ENCODE measurements at places on chromosomes 2 and 18.

DNA sequence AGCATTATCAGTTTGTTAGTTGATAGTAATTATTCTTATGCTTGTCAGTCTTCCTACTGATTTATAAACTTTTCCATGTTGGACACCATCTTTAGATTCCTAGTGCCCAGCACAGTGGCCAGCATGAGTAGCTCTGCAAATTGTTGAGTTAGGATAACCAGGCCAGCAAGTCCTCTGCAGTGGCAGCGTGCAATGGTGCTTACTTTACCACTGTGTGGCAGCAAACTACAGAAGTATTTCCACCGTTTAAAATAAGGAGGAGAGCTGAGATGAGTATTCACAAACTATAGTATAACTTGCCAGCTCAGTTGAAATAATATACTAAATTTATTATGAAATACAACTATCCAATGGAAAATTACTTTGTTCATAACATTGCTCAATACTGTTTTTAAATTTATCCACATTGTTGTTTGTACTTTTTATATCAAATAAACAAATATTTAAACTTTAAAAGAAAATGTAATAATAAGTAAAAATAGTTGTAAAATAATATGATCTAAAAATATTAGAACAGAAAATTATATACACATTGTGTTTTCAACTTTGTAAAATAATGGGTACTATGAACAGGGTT, 9.3 kb upstream of the THADA start:
- DNase-seq: peak; percentile 59

GRCh38 chr2:43349904-43350303, 123.5 kb upstream of the ZFP36L2 start:
- no peak for DNase-seq

DNA sequence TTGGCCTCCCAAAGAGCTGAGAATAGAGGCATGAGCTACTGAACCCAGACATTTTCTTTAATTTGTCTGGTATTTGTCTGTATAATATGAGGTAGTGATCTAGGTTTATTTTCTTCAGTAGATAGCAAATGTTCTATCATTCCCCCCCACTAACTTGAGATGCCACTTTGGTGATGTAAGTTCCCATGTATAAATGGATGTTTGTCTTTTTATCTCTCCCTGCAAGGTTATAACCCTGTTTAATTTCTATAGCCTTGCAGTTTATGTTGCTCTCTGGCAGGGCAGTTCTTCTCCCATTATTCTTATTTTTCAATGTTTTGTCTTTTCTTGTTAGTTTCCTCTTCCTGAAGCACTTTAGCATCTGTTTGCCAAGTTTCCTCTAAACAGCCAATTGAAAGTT, 39.1 kb upstream of the MAP4K4 start:
- no peak for DNase-seq

- no peak for DNase-seq
These were observed 58.5 kb upstream of the MSH6 start for GRCh38 chr2:47724221-47724981.

DNA sequence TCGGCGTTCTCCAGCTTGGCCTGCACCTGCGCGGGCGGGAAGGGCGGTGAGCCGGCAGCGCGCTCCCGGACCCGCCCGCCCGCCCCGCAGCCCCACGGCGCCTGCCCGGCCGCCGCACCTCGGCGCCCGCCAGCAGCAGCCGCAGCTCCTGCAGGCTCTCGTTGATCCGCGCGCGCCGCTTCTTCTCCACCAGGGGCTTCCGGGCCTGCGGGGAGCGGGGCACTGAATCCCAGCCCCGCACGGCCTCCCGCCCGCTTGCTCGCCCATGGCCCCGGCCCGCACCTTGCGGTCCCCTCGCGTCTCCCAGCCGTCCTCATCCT, 335 bp downstream of the HES6 start:
- DNase-seq: peak; percentile 19

GRCh38 chr2:172864182-172864581, 128.5 kb downstream of the RAPGEF4 start:
- peak; percentile 44 for DNase-seq

GRCh38 chr2:64283006-64283570, 138.9 kb upstream of the PELI1 start:
- DNase-seq: no peak

DNA sequence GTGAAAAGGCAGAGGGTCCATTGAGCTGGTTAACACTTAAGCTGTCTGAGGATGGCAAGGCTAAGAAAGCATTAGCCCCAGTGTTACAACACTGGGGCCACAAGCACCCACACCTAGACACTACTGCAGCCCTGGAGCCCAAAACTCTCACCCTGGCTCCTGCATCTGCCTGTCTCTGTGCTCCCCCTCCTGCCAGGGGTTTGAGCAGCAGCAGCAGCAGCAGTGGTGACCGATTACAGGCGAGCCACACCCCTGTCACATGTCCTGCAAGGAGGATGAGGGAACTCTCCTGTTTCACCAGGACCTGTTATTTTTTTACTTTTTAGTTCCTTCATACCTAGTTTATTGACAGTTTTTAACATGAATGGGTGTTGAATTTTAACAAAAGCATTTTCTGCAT, 326.7 kb upstream of the MAP2 start:
- no peak for DNase-seq

DNA sequence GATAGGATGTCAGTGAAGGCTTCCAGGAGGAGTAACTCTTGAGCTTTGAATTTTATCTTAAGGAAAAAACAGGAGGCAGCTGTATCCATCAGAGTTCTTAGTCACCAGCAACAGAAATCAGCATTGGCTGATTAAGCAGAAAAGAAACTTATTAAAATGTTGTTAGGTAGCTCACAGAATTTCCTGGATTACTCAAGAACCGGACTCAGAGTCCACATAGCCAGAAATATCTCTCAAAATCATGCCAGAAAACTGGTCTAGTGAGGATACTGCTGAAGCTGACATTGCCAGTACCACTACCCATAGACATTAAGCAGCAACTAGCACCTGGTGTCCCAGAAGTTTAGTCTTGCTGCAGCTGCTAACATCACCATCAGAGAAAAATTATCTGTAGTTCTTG, 10.1 kb upstream of the AFTPH start:
- DNase-seq: no peak

DNA sequence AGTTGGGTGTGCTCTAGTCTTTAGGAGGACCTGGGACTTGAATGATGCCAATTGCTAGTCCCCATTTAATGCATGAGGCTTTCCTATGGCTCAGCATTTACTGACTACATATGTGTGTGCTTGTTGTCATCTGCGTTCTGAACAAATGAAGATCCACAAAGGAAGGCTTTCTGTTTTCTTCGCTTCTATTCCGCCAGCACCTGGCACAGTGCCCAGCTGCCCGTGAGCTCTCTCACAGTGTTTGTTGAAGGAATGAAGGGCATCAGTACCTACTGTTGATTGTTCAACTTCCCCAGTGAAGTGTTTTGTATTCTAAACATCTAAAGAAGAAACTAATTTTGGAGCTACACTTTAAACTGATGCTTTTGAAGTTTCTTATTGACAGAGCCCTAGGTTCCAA, 122.4 kb upstream of the LINC00305 start:
- no peak for DNase-seq
